ENCODE measurements at places on chromosomes 13 and 19. TPM values are rescaled to one million over a fixed set of nuclear protein-coding genes. Genes with fewer than 3 reads are reported as not detected.

DNA sequence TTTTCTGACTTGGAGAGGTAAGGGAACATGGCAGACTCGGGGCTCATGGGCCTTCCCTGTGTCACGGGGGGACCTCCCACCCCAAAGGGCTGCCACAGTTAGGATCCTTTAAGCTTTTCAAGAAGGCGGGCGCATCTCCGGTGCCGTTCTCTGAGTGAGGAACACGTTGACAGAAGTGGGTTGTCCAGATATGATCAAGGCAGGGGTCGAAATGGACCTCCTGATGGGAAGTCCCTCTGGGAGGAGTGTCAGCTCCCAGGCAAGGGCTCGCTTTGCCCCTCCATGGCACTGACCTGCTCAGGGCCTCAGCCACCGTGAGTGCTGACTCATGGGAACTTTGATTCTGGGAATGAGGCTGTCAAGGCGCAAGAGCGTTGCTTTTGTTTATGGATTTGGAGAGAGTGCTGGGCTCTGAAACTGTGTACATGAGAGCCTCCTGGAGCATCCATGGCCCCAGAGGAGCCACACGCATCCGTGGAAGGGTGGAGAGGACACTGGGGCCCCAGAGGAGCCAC is 6.5 kb upstream of the TEX29 start:
- DNase-seq: no peak

GRCh38 chr13:78299832-78300623 is 303.3 kb downstream of the POU4F1 start:
- no peak for DNase-seq

The NBEA gene
- 16.9 TPM for total RNA-seq

The DAND5 gene
- total RNA-seq: not detected
